ENCODE measurements at places on chromosomes 16 and 17.

- DNase-seq, result no peak
Measured at GRCh38 chr16:988471-989353, 7.1 kb downstream of the SOX8 start.

GRCh38 chr16:65154321-65154720 is 32.5 kb upstream of the CDH11 start:
- peak; percentile 11 for DNase-seq

GRCh38 chr17:37098910-37099664 is 150.3 kb downstream of the AATF start:
- DNase-seq, result no peak

DNA sequence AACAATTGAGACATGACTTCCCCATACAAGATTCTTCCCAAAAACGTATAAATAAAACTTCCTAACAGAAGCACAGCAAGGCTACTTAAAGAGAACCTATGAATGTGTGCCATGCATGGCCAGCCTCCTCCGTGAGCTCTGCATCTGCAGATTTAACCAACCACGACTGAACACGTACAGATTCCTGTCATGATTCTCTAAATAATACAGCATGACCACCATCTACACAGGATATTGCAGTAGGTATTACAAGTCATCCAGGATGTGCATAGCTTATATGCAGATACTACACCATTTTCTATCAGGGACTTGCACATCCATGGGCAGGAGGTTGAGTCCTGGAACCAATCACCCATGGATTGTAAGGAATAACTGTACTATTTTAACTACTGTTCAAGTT is 1.4 kb upstream of the QRICH2 start:
- no peak for DNase-seq

DNA sequence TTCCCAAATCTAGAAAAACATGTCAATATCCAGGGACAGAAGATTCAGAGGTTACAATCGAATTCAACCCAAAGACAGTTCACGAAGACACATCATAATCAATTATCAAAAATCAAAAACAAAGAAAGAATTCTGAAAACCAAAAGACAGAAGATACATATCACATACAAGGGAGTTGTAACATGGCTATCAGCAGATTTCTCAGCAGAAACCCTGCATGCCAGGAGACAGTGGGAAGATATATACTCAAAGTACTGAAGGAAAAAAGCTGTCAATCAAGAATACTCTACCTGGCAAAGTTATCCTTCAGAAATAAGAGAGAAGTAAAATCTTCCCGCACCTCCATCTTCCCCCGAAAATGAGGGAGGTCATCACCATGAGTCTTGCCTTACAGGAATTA is 258.6 kb downstream of the CEP112 start:
- no peak for DNase-seq

GRCh38 chr17:39981207-39981741 is 667 bp downstream of the PSMD3 start:
- no peak for DNase-seq

DNA sequence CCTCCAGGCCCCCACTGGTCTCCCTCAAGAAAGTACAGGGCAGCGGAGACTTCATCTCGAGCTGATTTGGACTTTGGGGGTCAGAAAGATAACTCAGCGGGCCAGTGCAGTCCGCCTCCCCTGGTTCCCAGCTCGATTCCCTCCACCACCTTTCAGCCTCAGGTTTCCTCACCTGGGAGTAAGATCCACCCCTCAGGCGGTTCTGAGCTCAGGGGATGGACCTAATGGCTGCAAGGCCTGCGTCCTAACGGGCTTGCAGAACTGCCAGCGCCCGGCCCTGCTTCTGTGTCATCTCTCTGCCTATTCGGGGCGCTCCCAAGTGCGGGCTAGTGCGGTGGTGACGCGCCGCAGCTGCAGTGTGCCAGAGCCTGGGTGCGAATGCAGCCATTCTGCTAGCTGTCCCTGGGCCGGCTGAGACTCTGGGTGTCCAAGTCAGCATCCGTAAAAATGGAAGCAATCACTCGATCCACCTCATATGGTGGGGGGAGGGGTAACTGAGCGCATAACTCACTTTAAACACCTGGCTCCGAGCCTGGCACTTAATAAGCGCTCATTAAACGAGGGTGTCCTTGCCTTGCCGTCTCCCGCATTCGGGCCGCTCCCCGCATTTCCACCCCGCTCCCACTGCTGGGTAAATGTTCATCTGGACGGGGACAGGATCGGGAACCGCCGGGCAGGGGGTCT is 129.6 kb upstream of the LHX1 start:
- DNase-seq, result no peak

GRCh38 chr17:37218849-37219248 is 156.9 kb upstream of the C17orf78 start:
- DNase-seq, result no peak

GRCh38 chr17:39484178-39484577 is 22.9 kb downstream of the CDK12 start:
- DNase-seq, result no peak

GRCh38 chr17:73765824-73766563 is 121.7 kb upstream of the SDK2 start:
- DNase-seq, result no peak

DNA sequence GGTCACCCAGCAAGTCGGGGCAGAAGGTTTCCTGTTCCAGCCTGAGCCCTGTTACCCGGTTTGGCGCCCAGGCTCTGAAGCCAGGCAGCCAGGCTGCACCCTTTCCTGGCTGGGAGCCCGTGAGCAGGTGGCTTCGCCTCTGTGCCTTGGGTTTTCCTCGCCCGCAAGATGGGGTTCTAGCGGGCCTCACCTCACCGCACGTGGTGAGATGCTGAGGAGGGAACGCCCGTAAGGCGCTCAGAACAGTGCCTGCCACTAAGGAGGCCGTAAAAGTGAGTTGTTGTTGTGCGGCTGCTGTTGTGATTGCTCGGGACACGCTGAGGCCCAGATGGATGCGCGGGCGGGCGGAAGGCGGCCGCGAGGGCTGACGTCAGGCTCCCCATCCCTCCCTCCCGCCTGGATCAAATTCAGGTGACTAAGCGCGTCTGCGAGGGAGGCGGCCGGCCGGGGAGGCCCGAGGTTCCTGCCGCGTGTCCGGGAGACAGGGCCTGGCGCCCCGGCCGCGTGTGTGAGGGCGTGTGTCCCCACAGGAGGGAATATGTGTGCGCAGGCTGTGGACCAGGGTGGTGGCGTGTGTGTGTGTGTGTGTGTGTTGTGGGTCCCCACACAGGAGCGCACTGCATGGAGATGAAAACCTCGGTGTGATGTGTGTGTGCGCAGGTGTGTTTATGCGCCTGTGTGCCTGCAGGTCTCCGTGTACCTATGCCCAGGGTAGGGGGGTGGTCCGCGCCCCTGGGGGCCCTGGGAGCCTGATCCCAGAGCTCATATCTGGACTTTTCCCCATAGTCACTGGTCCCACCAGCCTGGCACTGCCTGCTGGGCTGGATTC is 4.3 kb downstream of the CAMKK1 start:
- DNase-seq, result peak; percentile 84

DNA sequence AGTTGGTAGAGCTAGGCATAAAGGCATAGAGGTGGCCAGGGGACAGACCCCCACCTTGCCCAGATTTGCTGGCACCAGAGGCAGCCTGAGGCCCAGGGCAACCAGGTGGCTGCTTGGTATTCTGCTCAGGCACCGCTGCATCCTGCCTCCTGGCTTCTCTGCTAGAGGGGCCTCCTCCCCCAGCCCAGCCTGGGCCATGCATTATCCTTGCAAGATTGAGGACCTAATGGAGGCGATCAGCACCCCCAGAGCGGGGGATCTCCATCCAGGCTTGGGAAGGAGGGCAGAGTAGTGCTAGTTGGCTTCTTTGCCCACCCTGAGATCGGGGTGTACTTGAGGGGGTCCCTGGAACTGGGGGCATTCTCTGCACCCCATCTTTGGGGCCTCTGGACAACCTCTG is 23.8 kb downstream of the CDK5RAP3 start:
- no peak for DNase-seq

DNA sequence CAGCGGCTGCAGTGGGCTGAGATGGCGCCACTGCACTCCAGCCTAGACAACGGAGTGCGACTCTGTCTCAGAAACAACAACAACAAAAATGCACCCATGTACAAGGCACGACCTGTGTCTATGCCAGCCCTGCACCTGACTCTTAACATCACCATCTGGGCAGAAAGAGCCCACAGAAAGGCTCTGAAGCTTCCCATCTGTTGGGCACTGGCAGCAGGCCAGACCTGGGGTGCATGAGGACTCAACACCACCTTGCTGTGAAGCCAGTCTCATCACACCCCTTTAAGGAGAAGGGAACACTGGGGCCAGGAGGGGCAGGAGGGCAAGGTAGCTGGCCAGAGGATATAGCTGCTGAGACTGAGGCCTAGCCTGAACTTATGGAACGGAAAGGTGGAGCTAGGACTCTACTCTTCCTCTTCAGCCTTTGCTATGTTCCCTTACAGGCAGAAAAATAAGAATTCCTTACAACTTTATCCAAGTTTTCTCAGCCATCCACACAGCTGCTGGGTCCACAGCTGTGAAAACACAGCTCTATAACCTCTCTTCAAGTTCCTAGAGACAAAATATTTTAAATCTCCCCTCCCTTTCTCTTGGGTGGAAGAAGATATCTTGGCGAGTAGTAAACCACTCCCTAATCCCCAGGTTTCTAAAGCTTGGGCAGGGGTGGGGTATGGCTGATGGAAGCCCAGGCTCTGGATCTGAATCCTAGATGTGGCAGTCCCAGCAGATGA is 2.8 kb downstream of the ELOB start:
- no peak for DNase-seq

- DNase-seq, result peak; percentile 7
Measured at GRCh38 chr16:19644877-19645276, 73.2 kb downstream of the KNOP1 start.

- DNase-seq, result no peak
Measured at GRCh38 chr17:71461498-71462169, 659.2 kb upstream of the SOX9 start.

DNA sequence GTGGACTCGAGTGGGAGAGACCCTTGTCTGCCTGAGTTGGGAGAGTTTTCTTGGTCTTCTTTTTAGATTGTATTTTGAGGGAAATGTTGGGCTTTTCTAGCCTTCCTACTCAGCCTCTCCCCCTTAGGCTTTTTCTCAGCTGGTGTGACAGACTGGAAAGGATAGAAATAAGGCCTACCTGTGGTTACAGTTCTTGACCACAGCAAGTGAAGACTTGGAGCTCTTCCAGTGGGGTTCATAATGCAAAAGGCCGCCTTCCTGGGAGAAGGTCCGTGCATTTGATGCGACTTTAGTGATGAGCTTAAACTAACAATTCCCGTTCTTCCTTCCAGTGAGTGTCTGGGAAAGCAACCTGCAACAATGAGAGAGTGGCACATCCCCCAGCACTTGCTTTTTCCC is 56.8 kb downstream of the B9D1 start:
- DNase-seq, result no peak

Measured in fibroblast of skin of scalp (primary cell).